ENCODE measurements at places on chromosomes 5 and 9.

DNA sequence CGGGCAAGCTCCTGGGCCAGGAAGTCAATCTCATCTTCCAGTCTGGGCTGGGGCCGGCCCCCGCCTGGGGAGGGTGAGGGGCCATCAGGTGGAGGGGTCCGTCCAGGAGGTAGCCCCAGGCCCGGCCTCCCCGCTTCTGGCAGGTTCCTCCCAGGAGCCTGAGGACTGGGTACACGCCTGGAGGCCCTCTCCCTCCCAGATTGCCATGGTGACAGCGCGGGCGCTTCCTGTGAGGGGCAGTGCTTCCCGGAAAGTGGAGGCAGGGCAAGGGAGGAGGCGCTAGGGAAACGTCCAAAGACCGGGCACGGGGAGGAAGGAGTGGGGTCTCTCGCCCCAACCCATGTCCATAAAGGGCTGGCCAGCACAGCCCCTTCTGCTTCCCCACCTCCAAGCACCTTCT is 4.9 kb downstream of the NPDC1 start:
- DNase-seq: no peak

GRCh38 chr9:137575716-137576411 is 2.9 kb downstream of the DPH7 start:
- DNase-seq: no peak

DNA sequence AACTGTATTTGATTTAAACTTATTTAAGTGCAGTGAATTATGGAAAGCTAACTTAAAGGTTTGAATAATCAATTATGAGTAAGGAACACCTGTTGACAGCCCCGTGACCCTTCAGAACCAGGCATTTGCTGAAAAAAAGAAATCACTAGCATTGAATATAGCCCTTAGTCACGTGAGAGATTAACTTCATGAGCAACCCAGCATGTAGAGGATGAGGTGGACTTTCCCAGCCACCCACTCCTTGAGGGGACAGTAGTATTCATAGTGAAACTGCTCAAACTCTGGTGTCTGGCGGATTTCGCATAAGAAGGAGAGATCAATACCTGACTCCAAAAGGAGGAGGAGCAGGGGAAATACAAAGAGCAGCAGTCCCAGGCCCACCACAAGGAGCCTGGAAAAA is 184.8 kb upstream of the RASEF start:
- DNase-seq: no peak

DNA sequence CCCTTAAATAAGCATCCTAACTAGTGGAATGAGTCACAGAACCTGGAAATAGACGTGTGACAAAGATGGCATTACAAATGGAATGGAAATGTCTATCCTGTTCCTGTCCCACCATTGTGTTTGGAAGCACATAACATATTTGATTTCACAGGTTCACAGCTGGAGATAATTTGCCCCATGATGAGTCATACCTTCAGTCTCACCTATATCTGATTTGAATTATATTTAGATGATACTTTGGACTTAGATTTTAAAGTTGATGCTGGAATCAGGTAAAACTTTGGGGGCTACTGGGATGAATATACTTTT is 92.5 kb downstream of the CEMIP2 start:
- no peak for DNase-seq

GRCh38 chr5:137092831-137093230 is 406.3 kb downstream of the SPOCK1 start:
- no peak for DNase-seq

DNA sequence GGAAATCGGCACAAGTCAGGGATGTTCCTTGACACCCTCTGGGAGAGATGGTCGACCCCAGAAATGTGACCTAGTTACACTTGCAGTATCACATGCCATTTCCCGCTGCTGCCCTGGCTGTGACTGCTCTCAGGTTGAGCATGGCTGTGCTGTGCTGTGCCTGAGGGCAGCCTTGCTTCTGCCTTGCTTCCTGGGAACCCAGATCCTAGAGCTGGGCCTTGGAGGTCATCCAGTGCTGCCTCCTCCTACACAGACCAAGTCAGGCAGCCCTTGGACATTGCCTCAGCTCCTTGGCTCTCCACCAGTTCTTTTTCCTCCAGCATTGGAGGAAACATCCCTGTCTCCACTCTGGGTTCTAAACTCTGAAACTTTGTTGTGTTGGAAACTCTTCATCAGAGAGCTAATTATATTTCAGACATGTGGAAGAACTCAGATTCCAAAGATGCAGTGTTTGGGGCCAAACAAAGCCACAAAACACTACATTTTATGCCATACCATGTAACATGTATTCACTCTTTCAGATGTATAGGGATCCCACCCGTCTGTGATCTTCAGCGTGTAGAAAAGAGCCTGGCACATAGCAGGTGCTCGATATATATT is 6.1 kb downstream of the MAMDC2 start:
- DNase-seq: no peak

GRCh38 chr5:154190595-154191304 is at the start of gene GALNT10:
GALNT10 (plus strand) TSS chr5:154190733; CDS start chr5:154190867, 134 bp downstream.
- DNase-seq: no peak

DNA sequence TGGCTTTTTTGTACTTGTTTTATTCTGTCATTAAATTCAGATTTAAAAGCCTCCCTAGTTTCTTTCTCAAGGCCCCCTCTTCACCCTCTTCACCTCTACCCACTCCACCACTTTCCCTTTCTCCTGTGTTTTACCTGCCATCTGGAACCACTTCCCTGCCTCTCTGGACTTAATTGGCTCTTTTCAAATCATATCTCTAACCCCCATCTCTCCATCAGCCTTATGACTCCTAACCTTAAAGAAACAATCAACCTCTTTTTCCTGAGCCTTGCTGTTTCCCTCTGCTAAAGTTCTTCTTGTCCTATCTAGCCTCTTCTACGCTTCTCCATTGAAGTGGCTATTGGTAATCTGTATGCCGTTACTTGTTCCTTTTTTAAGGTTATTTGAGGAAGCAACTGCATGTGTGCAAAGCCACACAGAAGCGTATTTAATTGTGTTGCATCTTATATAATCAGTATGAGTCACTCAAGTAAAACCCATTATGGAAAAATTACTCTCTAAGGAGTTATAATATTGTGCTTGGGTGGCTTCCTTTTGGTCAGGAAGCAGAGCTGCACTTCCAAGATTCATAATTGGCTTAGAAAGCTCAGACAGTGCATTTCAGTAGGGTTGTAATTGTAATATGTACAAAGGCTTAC is 653.6 kb upstream of the ITGA1 start:
- no peak for DNase-seq

DNA sequence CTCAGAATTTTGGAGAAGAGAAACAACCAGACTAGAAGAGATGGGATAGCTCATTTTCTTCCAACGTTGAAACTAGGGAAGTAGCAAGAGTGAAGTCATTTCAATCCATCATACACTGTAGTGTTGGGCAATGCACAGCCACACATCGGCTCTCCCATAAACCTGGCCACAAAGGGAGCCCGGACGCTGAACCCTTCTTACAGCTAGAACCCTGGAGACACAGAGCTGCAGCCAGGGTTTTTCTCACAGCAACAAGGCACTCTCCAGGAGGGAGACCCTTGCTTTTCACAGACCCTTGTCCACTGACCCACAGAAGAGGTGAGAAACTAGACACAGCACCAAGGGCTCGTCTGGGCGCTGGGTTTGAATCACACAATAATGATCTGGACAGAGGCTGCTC is 101.4 kb upstream of the FSTL4 start:
- DNase-seq: no peak
